Non-pigmented ciliary epithelial cell (primary cell): ENCODE measurements at places on chromosomes 1 and 21.
A peak's percentile ranks its signal among the peaks of the same experiment; 100 is the strongest.

DNA sequence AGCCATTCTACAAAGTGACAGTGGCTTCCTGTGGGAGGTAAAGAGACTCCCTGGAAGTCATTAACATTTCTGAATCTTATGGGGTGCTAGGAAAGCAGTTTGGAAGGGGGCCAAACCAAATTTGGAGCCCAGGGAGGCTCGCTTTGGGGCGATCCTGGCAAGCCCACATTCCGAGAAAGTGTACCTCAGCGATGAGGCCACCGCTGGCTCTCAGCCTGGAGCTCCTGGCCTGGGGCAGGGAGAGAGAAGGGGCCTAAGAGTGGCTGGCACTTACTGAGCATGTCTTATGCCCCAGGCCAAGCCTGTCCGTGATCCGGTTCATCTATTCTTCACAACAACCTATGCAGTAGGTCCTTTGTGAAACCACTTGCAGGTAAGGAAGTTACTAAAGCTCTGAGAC, 98.8 kb downstream of the CCDC185 start:
- DNase-seq: no peak

DNA sequence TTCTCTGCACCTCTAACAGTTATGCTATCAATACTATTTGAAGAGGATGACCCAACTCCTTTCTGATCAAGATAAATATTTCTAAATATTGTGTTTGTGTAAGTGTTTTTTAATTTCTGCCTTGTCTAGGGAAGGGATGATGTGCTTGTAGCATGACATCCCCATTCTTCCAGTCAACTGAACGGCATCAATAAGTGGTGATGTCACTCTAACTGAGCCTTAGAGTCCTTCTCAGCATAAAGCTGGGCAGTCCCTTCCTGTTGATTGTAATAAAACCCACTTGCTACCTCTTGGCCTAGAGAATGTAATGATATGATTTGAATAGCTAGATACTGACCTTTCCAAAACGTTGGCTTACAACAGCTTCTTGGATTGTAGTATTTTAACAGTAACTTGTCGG, 52.5 kb upstream of the KCNJ6 start:
- no peak for DNase-seq

- no peak for DNase-seq
Observed at GRCh38 chr1:3130268-3130667, 61.3 kb downstream of the PRDM16 start.

- DNase-seq: no peak
Observed at GRCh38 chr1:114164840-114165543, 11.3 kb upstream of the SYT6 start.

- DNase-seq: no peak
Observed at GRCh38 chr1:21653744-21654100, 15.4 kb downstream of the RAP1GAP start.

- DNase-seq: no peak
Observed at GRCh38 chr1:111737216-111738132, 1.7 kb downstream of the INKA2 start.

- DNase-seq: no peak
Observed at GRCh38 chr1:68230901-68231626, 1.3 kb downstream of the WLS start.

DNA sequence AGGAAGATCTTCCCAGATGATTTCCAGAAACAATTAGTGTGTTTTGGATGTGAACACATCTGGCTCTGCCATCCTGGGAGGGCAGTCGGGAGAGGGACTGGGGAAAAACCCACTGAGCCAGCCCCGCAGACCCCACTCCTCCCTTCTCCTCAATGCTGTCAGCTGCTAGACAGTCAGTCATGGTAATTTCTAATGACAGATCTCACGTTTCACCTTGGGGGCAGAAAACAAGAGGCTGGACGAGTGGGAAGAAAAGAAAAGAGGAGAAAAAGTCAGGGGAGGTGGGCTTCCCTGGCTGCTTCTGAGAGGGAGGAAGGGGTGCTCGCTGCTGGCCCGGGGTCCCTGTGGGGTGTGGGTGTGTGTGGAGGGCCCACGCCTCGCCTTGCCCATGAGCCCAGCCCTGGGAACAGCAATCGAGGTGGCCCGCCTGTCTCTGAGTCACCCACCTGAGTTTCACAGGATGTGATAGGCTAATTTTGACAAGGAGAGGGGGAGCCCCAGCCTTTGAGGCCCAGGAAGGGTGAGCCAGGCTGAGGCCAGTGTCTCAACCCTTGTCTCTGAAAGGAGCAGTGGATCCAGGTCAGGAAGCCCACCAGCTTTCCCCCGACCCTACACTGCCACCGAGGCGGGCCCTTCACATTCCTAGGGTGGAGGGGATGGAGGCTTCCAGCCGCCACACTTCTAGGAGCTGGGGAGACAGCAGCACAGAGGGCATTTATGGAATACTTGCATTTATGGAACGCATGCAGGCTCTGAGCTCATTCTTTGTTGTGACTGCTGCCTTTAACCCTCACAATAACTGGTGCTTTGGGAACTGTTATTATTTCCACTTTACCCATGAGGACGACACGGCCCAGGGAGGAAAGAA, 49.1 kb upstream of the IFNLR1 start:
- DNase-seq: no peak

DNA sequence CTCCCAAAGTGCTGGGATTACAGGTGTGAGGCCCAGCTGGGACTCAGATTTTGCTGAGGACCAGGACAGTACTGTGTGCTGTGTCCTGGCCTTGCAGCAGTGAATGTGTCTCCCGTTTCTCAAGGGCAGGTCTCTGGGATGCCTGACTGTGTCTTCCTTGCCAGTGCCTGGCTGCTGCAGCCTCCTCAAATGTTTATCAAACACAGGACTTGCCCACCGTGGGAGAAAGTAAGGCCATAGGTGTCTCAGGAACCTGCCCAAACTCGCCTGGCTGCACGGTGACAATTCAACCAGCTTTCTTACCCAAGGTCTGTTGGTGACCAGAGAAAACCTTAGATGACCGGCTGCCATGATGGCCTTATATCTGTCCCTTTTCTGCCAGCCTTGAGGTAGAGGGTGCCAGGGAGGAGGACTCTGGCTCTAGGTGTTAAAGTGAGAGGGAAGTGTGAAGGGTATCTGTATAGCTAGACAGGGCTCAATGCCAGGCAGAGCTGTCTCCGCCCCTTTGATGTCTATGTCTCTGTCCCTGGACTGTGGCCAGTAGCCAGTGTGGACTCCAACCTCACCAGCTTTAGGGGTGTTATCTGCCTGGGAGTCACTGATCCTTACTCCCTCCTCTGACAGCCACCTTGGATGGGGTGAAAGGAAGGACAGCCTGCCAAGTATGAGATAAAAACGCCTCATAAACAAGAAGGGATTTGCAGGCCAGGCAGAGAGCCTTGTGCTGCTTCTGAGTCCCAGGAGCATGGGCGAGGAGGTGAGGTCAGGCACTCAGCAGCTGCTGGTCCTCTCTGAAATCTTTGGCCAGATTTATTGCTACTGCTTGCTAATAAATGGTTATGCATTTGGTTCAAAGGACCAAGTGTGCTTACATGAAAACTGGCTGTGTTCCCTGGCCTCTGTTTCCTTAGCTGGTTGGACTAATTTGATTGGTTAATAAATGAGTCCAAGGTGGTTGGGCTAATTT, 22.3 kb downstream of the IL6R start:
- no peak for DNase-seq

DNA sequence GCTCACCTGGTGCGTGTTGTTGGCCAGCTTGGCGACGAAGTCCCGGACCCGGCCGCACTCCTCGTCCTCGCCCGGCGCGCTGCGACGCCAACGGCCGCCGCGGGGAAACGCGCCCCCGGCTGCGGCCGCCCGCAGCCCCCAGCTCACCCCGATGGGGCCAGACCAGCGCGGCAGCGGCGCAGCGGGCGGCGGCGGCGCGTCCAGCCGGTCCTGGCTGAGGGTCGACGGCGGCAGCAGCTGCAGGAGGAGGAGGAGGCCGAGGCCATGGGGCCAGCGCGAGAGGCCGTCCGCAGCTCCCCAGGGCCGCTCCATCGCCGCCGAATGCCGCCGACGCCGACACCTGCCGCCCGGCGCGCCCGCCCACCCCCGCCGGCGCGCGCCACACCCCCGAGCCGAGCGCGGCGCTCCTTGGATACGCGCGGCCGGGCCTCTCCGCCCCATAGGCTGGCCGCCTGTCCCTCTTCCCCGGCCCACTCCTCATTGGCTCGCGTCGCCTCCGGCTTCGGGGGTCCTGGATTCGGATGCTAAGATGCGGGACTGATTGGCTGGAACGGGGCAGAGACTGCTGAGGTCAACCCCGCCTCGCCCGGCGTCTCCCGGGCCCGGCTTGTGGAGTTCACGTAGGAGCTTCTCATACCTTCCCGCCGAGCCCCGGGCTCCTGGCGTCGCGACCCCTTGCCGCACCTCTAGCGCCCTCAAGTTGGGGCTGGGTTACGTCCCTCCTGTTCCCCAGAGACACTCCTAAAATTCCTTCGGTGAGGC, at the start of gene SORT1:
TSS of gene SORT1 (minus strand) at position 338 of the 762 bp plus-strand sequence. CDS start at position 312, 26 bp downstream.
- DNase-seq: no peak

GRCh38 chr1:56424744-56425493, 154.4 kb downstream of the PLPP3 start:
- peak; percentile 20 for DNase-seq

GRCh38 chr1:57064379-57065140, 98.7 kb upstream of the C8B start:
- no peak for DNase-seq

- DNase-seq: no peak
Observed at GRCh38 chr1:30747033-30748008, 10.3 kb downstream of the LAPTM5 start.

GRCh38 chr1:84442256-84442655, 36.8 kb upstream of the RPF1 start:
- DNase-seq: peak; percentile 69

GRCh38 chr1:216632980-216633379, 90.2 kb downstream of the ESRRG start:
- no peak for DNase-seq

- no peak for DNase-seq
Observed at GRCh38 chr1:109818988-109819764, 55.5 kb upstream of the EPS8L3 start.

GRCh38 chr1:217921126-217921904, 290.2 kb downstream of the SPATA17 start:
- DNase-seq: no peak

- DNase-seq: no peak
Observed at GRCh38 chr1:14094611-14095400, 394.8 kb downstream of the PRDM2 start.

DNA sequence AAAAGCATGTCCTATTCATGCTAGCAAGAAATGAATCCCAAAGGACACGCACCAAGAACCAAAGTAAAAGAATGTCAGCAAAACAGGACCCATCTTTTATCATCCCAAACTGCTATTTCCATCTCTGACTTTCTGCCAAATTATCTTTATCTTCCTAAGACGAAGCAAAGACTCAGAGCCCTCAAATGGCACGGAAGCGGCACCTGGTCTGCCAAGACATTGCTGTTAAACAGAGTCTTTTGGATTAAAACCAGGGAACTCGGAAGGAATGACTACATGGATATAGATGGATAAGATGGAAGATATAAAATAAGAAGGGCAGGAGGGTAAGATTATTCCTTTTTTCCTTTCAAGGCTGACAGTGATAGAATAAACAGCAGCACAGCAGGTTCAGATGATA, 60.8 kb upstream of the LBR start:
- DNase-seq: no peak

DNA sequence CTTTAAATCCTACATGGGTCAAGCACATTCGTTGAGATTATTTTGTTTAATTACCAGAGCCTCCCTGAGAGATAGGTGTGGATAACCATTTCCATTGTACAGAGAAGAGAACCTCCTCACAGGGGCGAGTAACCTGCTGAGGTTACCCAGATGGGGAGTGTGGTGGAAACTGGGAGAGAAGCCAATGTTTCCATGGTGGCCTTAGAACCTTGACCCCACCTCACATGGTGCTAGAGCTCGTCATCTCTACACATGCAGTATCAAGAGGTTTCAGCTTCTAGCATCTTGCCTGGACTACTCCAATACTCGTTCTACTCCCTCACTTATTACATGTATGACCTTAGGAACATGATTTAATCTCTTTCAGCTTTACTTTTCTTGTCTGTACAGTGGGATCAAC, 4.8 kb downstream of the REG4 start:
- DNase-seq: no peak

DNA sequence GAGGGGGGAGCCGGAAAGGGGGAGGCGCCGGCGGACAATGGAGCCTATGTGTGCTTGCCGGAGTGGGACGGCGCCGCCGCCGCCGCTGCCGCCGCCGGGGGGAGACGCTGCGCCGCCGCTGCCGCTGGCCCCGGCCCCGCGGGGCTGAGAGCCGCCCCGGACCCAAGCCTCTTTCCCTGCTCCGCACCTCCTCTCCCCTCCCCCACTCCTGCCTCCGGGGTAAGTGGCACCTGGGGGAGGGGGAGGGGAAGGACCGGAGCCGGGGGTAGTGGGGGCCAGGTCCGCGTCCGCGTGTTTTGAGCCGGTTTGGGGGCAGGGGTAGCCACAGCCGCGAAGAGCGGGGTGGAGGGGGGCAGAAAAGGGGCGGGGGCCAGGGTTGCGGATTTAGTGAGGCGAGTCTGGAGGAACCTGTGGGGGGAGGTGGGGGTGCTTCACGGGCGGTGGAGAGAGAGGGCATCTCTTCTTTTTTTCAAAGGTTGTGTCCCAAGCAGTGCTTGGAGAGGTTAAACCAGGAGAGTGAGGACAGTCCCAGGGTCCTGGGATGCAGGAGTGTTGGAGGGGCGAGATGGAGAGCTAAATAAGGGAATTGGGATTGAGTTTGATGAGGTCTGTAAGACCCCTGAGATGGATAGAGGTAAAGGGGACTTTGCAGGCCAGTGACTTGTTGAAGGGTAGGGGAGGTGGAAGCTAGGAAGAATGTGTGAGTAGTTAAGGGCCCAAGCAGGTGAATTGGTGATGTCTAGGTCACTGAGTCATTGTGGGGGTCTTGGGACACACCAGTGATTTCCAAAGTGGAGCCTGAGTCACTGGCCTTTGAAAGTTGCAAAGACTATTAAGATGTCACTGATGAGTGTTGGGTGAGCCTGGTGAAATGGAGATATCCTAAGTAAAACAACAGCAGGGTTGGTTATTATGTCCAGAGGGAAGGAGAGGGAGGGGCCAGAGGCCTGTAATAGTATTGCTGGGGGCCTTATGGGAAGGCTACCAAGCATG, 59.1 kb downstream of the BCL9 start:
- no peak for DNase-seq

DNA sequence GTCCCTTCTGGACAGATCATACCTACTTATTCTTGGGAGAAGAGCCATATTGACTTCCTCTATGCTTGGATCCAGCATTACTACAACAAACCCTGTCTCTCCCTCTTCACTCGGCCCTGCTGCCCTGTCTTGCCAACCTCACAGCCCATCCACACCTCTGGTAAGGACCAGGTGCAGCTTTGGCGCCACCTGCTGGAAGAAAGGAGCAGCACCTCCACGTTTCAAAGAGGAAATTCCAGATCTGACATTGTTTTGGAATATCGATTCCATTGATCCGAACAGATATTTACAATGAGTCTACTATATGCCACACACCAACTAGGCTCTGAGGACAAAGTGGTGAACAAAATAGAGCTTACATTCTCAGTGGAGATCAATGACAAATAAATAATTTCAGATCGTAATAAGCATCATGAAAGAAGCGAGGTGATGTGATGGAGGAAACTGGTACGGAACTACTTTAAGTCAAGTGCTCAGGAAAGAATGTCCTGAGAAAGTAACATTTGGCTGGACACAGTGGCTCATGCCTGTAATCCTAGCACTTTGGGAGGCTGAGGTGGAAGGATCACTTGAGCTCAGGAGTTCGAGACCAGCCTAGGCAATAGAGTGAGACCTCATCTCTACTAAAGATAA, 18.7 kb downstream of the MFSD2A start:
- no peak for DNase-seq

- DNase-seq: no peak
Observed at GRCh38 chr1:55886856-55887712, 671.9 kb upstream of the USP24 start.
